ENCODE measurements at places on chromosomes 4 and X. TPM values are rescaled to one million over a fixed set of nuclear protein-coding genes. Genes with fewer than 3 reads are reported as not detected.

- DNase-seq: no peak
Measured at GRCh38 chr4:129239088-129239487, 143.1 kb downstream of the C4orf33 start.

GRCh38 chr4:126123611-126124325 lies 809.0 kb downstream of the FAT4 start:
- no peak for DNase-seq

GRCh38 chr4:44210750-44211149 lies 237.9 kb downstream of the KCTD8 start:
- no peak for DNase-seq

- DNase-seq: peak; percentile 69
Measured at GRCh38 chrX:150163956-150164726, 199.0 kb upstream of the MAMLD1 start.

DNA sequence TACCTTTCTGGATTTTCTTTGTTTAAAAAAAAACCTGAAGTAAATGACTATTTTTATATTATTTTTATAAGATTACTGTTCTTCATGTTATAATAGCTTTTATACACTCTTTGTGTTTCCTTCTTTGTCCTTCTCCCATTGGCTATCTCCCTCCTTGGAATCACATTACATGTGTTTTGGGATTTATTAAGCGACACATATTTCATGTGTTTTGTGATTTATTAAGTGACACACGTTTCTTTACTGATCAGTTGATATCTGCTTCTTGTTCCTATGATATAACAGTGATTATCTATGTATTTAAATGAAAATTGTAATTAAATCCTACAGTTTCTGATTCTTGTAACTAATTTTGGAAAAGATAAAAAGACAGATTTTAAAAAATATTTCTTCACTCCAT lies 817.3 kb upstream of the AGA start:
- no peak for DNase-seq

GRCh38 chrX:14865201-14865600 lies 7.7 kb downstream of the FANCB start:
- DNase-seq: no peak

The CFAP47 gene
- not detected for total RNA-seq
